Vagina (tissue), 2 donors: ENCODE measurements at places on chromosomes 3 and 15. TPM values are rescaled to one million over a fixed set of nuclear protein-coding genes. Genes with fewer than 3 reads are reported as not detected.

WNT7A gene
- not detected for total RNA-seq

TMC3 gene
- total RNA-seq: 2.7 TPM

FGF7 gene
- total RNA-seq: 137 TPM

GRCh38 chr3:64859625-64860535 is 172.1 kb upstream of the ADAMTS9 start:
- no peaks in the 10 kb centered on the region for H3K36me3 ChIP-seq
- no peak for DNase-seq
- H3K4me3 ChIP-seq: no peak overlapping the region
- H3K27ac ChIP-seq: no peak overlapping the region

DNA sequence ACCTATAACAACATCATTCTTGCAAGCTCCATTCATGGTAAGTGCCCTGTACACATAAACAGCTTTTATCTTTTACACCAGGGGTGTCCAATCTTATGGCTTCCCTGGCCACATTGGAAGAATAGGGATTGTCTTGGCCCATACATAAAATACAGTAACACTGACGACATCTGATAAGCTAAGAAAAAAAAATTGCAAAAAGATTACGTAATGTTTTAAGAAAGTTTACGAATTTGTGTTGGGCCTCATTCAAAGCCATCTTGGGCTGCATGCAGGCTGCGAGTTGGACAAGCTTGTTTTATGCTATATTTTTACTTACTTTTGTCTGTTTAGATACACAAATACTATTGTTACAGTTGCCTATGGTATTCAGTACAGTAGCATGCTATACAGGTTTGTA is 31.6 kb downstream of the ZNF654 start:
- no peak overlapping the region for H3K4me3 ChIP-seq
- H3K27me3 ChIP-seq: no peaks in the 10 kb centered on the region
- no peaks in the 10 kb centered on the region for H3K4me1 ChIP-seq
- DNase-seq: no peak
- no peak overlapping the region for H3K27ac ChIP-seq
- H3K36me3 ChIP-seq: peaks cover 17% of the 10 kb centered on the region

ANKDD1A gene
- 17.7 TPM for total RNA-seq

GRCh38 chr3:112550859-112551258 is 10.9 kb downstream of the ATG3 start:
- H3K4me1 ChIP-seq: peaks cover 16% of the 10 kb centered on the region
- no peak overlapping the region for H3K4me3 ChIP-seq
- DNase-seq: no peak
- H3K27me3 ChIP-seq: no peaks in the 10 kb centered on the region

DNA sequence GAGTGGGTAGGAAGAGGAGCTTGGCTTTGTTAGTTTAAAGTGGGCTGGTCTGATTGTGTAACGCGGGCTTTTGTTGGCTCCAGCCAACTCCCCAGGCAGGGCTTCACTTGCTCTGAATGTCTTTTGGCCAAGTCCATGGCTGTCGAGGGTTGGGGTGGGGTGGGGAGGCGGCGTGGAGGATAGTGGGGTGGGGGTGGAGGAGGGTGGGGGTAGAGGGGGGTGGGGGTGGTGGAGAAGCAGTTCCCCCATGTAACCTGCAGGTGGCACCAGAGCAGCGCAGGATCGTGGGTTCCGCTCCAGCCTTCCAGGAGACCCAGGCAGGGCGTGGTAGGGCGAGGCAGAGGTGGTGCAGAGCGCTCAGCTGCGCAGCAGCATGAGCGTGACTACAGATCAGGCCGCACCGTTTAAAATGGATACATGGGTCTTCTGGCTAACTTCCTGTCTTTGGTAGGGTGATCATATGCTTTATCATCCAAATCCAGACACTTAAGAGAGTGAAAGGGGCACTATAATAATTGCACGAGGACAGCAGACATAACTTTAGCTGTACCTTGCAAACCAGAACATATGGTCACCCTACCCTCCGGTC is 28.3 kb downstream of the GOLGA6A start:
- no peak for DNase-seq
- peak overlapping the region; percentile 68 for H3K27ac ChIP-seq
- H3K4me3 ChIP-seq: no peak overlapping the region
- no peaks in the 10 kb centered on the region for H3K27me3 ChIP-seq

GOLGA8T gene
- total RNA-seq: 1.5 TPM

DNA sequence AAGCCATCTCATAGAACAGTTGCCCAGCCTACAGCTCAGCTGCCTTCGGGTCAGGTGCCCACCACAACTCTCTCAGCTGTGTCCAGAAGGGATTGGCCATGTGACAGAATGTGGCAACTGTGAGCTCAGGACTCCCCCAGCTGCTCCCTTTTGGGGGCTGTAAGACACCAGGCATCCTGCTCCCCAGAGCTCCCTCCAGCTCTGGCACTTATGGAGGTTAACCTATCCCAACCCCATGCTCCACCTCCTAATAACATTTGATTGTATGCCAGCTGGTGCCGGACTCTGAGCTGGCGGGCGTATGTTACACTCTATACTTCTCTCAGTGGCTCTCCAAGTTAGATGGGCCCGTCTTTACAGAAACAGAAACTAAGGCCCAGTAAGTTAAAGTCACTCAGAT is 222.8 kb downstream of the FAM43A start:
- H3K27ac ChIP-seq: no peak overlapping the region
- DNase-seq: no peak
- H3K27me3 ChIP-seq: no peaks in the 10 kb centered on the region
- H3K4me3 ChIP-seq: no peak overlapping the region

BSN gene
- 0.74 TPM for total RNA-seq

DNA sequence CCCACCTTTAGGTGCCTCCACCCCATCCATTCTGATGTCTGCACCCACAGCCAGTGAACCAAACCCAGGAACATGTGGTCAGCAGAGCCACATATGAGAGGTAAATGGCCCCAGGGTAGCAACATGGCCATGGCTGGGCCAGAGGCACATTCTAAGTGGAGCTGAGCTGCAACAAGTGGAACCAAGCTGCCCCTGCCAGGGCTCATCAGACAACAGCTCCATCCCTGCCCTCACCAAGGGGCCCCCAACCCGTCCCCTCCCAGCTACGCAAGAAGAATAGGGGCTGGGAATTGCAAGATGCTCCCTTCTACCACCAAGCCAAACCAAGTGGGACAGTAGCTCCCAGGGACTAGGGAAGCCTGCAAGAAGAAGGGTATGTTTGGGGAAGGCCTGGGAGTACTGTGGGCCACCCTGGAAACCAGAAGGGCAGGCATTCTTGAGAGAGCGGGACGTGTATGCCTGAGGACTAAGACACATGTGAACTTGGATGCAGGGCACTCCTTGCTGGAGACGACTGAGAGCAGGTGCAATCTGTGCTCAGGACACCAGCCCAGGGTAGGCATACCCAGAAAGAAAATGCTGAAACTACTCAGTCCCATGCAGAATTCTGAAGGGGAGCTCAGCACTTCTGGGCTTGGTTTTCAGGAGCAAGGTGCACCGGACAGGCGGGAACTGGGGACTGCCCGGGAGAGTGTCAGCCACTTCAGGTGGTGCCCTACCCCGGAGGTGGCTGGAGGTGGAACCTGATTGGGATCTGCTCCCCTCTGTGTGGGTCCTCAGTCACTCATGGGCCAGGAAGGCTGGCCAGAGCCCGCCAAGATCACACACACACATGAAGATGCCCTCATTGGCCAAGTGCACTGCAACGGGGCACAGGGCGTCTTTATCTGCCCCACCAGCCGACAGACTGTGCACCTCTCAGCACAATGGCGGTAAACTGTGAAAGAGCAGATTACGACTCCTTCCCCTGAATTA is 9.5 kb downstream of the MYL3 start:
- no peak overlapping the region for H3K27ac ChIP-seq
- DNase-seq: no peak
- H3K4me3 ChIP-seq: no peak overlapping the region
- no peaks in the 10 kb centered on the region for H3K36me3 ChIP-seq

- H3K4me3 ChIP-seq: no peak overlapping the region
- DNase-seq: no peak
- no peaks in the 10 kb centered on the region for H3K27me3 ChIP-seq
- peaks cover 24% of the 10 kb centered on the region for H3K4me1 ChIP-seq
Measured at GRCh38 chr3:161419555-161420333, 48.4 kb upstream of the SPTSSB start.

- H3K27me3 ChIP-seq: no peaks in the 10 kb centered on the region
- H3K36me3 ChIP-seq: no peaks in the 10 kb centered on the region
- no peak overlapping the region for H3K4me3 ChIP-seq
- DNase-seq: no peak
- no peaks in the 10 kb centered on the region for H3K4me1 ChIP-seq
Measured at GRCh38 chr3:98483626-98484025, 13.9 kb upstream of the OR5K2 start.

- no peaks in the 10 kb centered on the region for H3K4me1 ChIP-seq
- H3K36me3 ChIP-seq: no peaks in the 10 kb centered on the region
- no peaks in the 10 kb centered on the region for H3K27me3 ChIP-seq
- no peak overlapping the region for H3K27ac ChIP-seq
Measured at GRCh38 chr3:86410587-86410986, 580.4 kb downstream of the VGLL3 start.

SNX1 gene
- total RNA-seq: 92.8 TPM

DNA sequence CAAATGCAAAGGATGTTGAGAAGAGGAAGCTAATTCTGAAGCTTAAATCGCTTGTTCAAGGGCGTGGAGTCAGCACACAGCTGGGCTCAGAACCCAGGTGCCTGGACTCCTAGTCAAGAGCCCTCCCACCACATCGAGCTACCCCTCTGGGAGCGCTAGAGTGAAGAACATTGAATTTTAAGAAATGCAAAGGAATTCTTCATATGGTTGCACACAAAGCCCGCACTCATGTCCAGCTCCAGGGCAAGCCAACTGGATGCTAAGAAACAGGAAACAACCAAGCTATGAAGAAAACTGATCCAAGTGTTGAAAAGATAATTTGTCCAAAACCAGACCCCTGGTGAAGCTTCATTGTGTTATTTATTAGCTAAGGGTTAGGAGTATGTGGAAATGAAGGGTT is 122.3 kb downstream of the ALDH1A2 start:
- no peak overlapping the region for H3K27ac ChIP-seq
- H3K4me1 ChIP-seq: peaks cover 7% of the 10 kb centered on the region
- no peaks in the 10 kb centered on the region for H3K36me3 ChIP-seq
- DNase-seq: no peak
- H3K27me3 ChIP-seq: no peaks in the 10 kb centered on the region

DNA sequence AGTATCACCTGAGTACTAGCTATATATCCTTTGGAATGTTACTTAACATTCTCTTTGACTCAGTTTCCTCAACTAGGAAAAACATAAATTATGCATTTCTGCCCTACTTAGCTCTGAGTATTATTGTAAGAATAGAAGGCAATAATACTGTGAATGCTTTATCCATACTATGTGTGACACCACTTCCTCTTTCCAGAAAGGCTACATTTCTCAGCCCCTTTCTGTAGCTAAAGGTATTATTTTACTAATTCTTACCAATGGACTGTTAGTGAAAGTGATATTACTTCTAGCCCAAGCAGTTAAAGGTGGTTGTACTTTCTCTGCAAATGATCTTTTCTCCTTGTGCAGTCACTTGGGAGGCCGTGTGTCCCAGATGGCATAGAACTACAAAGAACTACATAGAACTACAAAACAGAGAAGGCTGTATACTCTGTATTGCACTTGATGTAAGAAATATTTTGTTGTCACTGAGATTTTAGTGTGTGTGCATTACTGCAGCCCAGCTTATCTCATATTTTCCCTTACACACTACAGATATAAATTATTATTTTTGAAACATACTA is 35.1 kb downstream of the MYH15 start:
- no peak overlapping the region for H3K27ac ChIP-seq
- no peak for DNase-seq
- no peaks in the 10 kb centered on the region for H3K27me3 ChIP-seq
- H3K4me1 ChIP-seq: no peaks in the 10 kb centered on the region
- no peak overlapping the region for H3K4me3 ChIP-seq

BOC gene
- 93.1 TPM for total RNA-seq

- no peak for DNase-seq
- H3K27ac ChIP-seq: no peak overlapping the region
- no peaks in the 10 kb centered on the region for H3K36me3 ChIP-seq
- H3K27me3 ChIP-seq: no peaks in the 10 kb centered on the region
- no peaks in the 10 kb centered on the region for H3K4me1 ChIP-seq
Measured at GRCh38 chr3:115766587-115767482, 143.5 kb downstream of the GAP43 start.
